ENCODE measurements at places on chromosomes 12 and 14.

DNA sequence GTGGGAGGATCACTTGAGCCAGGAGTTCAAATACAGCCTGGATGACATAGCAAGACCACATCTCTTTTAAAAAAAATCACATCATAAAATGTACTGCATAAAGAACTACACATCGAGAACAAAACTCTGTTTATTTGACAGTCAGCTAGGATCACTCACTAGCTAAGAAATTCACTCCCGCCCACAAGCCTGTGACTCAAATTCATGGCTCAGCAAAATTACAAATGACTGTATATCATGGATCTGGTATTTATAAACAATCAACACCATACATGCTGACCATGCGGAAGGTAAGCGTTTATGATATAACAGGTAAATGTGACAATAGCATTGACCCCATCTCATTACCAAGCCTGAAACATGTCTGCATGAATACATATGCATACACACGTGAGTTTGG is 206.5 kb downstream of the EFCAB11 start:
- DNase-seq = no peak

- peak; percentile 10 for DNase-seq
These were observed 27.3 kb upstream of the OSBPL8 start for GRCh38 chr12:76586764-76587395.

- peak; percentile 18 for DNase-seq
These were observed 1.4 kb upstream of the CCDC85C start for GRCh38 chr14:99605299-99605961.

DNA sequence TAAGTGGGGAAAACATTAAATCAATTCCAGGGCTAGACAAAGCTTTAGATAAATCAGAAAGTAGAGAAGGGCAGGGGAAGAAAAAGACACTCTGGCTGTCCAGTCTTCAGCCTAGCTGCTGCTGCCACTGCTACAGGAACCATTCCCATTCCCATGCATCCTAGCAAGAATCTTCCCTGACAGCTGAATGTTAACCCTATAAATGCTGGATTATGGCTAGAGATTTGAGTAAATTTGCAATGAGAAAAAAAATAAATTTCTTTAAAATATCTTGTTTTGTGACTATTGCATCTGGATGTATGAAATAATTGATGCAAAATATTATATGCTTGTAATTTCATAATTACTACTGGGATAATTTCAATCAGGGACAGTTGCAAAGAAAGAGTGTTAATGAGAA is 15.0 kb upstream of the CDKN3 start:
- no peak for DNase-seq

DNA sequence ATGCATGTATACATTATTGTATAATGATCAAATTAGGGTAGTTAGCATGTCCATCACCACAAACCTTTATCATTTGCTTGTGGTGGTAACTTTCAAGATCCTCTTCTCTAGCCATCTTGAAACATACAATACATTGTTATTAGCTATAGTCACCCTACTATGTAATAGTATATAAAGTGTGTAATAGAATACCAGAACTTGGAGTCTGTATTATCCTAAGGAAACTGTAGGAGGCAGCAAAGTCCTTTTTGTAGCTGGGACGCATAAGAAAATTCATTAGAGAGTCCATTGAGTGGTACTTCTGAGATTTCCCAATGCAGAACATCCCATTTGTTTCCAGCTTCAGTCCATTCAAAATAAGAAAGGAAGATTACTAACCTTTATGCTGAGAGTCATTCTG is 325.9 kb upstream of the LRFN5 start:
- no peak for DNase-seq

GRCh38 chr12:54879150-54879549 is 24.8 kb downstream of the MUCL1 start:
- DNase-seq = no peak

DNA sequence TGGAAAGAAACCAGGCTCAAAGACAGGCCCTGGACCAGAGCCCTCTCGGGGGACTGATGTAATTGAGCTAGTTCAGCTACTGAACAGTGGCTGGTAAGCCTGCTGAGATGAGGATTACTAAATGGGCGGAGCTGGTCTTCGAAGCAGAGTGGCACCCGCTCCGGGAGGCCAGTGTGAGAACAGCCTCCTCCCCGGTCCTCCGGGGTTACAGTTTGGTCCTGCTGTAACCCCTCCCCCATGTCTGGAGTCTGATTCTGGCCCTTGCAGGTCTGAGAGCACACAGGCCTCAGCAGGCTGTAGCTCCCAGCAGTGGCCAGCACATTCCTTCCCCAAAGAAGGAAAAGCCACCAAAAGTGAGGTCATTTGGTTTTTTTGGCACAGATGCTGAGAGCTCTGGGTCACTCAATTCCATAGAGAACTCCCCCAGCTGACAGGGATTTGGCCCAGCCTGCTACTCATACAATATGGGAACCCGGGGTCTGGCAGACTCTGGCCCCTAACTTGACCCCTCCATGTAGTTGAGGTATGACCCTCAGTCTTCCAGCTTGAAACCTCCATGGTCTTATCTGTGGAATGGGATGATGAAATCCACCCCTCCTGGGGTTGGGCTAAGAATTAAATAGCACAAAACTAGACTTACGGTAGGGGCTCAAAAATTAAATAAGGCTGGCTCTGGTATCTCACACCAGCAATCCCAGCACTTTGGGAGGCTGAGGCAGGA is 39.0 kb downstream of the ACTN1 start:
- no peak for DNase-seq

GRCh38 chr12:72289633-72290032 is 17.5 kb downstream of the TRHDE start:
- DNase-seq = no peak

GRCh38 chr14:77158882-77159255 is 17.3 kb upstream of the ZDHHC22 start:
- DNase-seq = no peak

DNA sequence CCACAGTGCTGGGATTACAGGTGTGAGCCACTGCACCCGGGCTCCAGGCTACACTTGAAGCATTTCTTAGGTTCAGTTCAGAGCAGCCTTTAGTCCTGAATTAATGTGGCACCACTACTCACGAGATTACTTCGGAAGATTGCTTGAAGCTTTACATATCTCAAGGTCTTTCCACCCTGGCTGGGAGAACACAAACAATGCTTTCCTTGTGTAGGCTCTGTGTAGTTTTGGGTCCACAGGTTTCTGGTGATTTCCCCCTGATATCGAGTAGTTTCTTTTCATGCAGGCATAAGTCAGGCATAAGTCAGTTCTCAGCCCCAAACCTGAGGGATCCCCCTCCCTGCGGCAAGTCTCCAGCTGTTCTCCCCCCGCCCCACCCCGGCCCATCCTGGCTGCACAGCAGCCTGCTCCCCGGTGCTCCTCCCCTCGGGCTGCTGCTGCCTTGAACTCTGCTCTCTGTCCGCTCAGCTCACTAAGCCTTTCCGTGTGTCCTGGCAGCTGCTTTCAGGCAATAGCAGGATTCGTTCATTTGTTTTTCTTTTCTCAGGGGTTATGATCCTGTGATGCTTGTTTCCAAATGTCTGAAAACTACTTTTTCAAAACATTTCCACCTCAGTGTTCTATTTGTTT is 417.7 kb downstream of the TMEM121 start:
- no peak for DNase-seq

DNA sequence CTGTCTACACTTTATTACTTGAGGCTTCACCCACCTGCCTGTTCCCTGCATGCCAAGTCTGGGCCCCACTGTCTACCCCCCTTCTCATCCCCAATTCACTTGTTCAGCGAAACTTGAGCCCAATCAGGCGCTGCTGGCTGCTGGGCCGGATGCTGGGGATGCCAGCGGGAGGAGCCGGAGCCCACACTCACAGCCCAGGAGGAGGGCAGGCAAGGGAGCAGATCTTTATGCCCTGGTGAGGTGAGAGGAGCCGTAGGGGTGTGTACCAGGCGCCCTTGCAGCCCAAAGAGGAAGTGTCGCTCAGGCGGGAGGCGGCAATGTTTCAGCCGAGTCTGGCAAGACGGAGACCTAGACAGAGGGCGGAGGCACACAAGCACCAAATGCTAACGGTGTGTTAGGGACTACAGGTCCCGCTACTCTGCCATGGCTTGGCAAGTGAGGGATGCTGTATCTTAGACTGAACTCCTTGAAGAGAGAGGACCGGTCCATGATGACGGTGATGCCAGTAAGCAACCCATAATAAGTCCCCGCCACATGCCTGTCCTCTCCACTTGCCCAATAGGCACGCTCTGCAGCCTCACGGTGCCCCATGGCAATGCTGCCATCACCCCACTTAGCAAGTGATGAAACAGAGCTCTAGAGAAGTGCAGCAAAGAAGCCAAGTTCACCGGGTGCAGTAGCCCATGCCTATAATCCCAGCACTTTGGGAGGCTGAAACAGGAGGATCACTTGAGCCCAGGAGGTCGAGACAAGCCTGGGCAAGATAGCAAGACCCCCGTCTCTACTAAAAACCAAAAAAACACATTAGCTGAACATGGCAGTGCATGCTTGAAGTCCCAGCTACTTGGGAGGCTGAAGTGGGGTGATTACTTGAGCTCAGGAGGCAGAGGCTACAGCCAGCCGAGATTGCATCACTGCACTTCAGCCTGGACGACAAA is 41.6 kb downstream of the LRRC74A start:
- no peak for DNase-seq

DNA sequence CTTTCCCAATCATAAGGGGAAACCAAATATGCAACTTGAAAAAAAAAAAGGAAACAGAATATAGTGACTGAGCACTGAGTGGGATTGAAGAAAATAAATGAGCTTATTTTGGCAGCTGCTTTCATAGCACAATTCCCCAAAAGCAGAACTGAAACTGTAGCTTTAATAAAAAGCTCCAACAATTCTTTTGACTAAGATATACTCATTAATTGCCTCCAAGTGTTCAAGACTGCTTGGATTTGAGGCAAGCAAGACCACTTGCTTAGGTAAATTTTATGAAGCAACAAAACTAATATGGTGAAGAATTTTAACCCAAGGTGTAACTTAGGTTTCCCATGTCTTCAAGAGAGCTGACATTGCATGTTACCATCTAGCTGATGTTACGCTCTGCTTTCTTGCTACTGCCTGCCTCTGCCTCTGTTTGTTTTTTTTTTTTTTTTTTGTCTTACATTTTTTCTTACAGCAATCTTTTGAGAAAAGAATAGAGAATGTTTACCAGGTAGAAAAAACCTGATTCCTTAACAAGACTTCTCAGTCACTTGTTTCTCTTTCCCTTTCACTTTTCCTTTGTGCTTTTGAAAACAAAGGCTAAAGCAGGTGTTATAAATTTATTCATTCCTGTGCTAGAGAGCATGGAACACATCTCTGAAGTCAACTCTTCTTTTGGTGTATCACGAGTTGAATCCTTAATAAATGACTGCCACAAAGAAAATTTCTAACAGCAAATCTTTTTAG is 134.4 kb downstream of the BCAT1 start:
- DNase-seq = peak; percentile 57

- peak; percentile 10 for DNase-seq
These were observed 65.3 kb downstream of the IFT43 start for GRCh38 chr14:76050797-76051392.

DNA sequence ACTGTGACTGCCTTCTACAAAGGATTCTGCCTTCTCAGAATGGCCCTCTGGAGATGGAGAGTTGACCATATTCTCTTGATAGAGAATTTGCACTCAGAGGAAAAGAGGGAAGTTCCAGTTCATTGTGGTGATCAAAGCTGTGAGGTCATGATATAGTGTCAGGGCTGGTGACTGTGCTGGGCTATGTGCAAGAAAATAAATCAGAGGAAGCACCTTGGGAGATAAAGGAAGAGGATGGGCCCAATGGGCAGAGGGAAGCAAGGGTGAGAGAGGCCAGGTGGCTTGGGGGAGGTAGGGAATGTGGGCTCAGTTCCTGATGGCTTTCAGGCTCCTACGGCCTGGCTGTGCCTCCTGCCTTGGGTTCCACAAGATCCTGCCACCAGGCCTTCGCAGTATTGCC is 145.8 kb downstream of the SLC8A3 start:
- DNase-seq = no peak

GRCh38 chr12:125029761-125030358 is 35.4 kb upstream of the AACS start:
- DNase-seq = no peak

DNA sequence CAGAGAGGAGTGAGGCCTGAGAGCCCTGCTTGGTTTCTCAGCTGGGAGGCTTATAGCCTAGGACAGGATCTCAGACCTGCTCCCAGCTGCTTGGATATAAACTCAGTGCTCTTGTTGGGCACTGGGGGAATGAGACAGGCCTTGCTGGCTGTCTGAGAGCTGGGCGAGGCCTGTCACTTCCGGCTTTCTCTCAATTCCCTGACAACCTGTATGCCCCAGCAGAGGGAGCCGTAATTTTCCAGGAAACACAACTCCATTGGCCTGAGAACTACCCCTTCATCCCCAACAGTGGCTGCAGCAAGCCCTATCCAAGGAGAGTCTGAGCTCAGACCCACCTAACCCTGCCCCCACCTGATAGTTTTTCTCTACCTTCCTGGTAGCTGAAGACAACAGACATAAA is 258.3 kb upstream of the STXBP6 start:
- no peak for DNase-seq

DNA sequence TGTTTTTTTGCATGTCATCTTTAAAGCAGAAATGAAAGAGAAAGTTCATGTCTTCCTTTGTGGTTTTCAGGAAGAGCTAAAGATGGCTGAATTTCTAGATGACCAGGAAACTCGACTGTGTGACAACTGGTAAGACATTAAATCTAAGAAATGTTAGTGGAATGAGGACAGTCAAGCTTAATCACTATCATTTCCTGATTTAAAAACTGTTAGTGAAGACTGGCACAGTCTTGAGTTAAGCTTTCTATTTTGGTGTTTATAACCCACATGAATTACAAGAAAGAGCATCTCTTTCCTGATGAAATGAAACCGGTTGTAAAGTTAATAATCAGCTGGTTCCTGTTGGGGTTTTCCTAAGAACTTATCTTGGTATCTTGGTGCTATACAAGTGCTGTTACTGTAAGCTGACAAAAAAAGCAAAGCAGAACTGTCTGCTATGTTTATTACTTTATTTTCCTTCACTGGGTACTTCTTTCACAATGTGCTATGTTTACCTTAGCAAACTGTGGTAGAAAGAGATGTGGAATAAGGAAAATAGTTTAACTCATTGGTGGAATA is 5.2 kb downstream of the TRAFD1 start:
- DNase-seq = no peak

DNA sequence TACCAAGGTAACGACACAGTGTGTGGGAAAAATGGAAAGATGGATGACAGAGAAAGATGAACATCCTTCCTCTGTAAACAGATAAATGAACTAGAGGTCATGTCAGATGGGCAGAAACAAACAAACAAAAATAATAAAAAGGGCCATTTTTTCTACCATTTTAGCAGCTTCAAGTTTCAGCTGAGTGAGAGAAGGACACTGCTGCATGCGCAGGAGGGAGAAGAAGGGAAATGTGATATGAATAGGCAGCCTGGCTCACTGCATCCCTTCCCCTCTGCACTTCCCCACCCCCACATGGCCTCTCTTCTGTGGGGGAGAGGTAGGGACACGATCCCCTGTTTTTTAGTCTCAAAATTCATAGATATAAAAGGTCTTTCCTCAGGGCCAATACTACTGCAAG is 492.0 kb downstream of the NELL2 start:
- DNase-seq = no peak

Data from GM12864 (cell line).